ENCODE measurements at places on chromosomes 7 and 10.

GRCh38 chr10:88297103-88297502 lies 286.0 kb downstream of the RNLS start:
- DNase-seq, result no peak

DNA sequence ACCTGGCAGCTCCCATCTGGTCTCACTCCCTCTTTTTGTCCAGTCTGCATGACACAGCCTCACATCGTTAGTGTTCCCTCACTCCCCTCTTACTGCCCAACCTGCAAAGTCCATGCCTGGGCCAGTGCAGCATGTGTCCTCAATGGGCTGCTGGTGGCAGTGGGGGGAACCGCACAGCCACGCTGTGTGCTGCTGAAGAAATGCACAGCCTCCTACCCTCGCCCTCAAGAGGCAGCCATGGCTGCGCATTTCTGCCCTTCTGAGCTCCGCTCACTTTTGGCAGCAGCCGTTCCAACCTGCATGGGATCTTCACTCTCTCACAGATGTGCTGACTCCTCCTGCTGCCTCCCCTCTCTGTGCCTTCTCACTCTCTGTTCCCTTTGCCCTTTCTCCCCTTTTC lies 103.4 kb downstream of the EGFR start:
- no peak for DNase-seq

DNA sequence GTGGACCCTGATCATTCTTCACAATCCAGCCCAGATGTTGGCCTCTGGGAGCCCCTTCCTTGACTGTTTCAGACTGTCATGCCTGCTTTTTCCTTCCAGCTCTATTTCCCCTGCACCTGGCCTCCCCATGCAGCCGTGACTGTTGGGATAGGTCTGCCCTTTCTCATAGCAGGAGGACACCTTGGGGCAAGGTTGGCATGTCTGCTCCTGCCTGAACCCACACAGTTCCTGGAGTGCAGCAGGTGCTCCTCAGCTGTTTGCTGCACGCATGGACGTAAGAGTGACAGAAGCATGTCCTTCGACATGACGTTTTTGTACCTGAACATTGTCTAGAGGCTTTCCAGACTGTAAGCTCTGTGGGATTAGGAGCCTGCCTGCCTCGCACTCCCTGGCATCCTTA lies 24.0 kb downstream of the POR start:
- no peak for DNase-seq

DNA sequence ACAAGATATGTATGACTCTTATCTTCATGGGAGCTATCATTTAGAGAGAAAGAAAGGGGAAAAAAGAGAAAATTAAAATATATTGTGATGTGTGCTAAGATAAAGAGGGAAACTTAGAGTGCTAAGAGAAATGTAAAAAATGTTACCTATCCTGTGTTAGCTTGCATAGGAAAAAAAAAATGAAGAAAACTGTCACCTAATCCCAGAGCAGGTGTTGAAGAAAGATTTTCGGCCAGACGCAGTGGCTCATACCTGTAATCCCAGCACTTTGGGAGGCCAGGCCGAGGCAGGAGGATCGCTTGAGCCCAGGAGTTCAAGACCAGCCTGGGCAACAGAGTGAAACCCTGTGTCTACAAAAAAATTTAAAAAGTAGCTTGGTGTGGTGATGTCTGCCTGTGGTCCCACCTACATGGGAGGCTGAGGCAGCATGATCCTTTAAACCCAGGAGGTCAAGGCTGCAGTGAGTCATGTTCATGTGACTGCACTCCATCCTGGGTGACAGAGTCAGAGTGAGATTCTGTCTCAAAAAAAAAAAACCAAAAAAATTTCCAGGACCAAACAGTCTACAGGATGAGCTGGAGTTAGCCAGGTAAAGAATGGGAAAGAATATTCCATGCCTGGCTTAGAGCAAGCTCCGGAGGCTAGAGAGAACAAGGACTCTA lies 2.4 kb upstream of the MKLN1 start:
- no peak for DNase-seq

DNA sequence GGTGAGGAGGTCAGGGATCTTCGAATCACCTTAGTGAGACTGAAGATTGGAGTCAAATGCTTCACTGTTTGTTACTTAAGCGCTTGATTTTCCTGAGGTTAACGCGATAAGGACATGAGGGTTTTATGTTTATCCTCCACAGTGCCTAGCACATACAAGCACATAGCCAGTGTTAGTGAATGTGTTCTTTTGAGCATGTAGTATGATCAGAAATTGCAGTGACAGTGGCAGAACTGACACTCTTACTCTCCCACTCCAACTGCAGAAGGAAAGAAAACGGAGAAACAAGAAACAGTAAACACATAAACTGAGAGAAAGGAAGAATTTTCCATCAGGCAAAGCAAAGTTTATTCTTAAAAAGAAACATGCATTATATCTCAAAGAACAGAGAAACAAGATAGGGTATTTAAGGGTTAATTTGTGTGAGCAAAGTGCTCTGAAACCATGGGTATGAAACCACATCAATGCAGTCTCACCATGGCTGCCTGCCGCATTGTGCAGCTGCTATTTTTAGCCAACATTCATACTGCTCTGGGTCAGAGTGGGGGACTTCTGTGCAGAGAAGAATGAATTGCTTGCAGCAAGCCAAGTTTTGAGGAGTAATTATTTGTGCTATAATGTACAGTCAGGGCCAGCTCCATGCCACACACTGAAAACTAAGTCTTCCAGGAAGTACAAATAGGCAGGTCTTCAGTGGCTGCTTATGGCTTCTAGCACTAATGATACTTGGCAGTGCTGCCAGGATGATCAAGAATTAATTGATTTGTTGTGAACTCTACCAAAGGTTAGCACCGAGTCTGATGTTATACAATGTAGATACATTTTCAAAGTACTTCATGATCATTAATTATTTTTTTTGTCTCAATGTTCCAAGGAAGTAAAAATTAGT lies 152.0 kb downstream of the MACC1 start:
- no peak for DNase-seq

- DNase-seq, result no peak
Observed at GRCh38 chr7:152752200-152752912, 7.2 kb upstream of the ACTR3B start.

DNA sequence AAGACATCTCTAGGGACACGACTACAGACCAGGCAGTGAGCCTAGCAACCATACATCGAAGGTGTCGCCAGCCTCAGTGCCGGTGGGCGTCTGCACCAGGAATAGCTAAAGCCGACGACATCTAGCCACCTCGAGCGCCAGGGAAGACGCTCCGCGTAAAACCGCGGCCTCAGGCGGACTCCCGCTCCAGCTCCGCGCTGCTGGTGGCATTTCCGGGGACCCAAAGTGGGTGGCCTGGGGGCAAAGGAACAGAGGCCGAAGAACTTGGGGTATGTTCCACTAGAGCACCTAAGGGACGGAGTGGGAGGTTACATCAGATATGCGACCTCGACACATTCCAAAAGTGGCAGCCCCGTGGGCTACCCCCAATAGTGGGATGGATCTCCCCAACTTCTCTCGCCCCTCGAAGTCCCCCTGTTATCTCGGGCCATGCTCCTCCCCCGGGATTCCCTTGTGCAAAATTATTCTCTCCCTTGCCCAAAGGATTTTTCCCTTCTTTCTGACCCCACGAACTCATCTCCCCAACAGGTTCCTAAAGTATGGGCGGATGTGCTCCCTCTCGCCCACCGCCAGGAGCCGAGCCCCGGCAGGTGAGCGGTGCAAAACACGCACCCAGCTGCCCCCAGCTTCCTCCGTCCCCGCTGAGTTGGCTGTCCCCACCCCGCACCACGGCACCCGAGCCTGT lies 1.2 kb downstream of the KCNMA1 start:
- DNase-seq, result no peak
